ENCODE measurements at places on chromosomes 7 and 10.

GRCh38 chr7:109049366-109049765 lies 479.7 kb downstream of the DNAJB9 start:
- DNase-seq = no peak

- DNase-seq = no peak
These were observed 252.0 kb downstream of the TCF7L2 start for GRCh38 chr10:113202011-113202410.

- no peak for DNase-seq
These were observed 24.8 kb downstream of the ARHGAP19 start for GRCh38 chr10:97267671-97268070.

- DNase-seq = no peak
These were observed 114.5 kb upstream of the CAV2 start for GRCh38 chr7:116384936-116385635.

DNA sequence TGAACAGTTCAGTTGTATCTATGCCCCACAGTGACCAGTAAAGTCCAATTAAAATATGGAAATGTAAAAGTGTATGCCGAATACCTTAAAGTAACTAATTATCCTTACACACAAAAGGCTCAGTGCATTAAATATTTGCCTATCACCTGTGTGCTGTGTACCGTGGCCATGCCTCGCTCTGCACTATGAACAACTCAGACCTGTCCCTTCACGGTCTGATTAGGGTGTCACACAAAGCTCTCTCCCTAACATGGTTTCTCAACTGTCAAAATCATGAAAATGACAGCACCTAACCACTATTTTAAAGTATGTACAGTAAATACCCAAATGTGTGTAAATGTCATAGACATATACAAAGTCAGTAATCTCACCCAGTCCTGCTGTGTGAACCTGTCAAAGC lies 43.1 kb downstream of the STK17A start:
- no peak for DNase-seq

- DNase-seq = no peak
These were observed 19.9 kb downstream of the ZNRF2 start for GRCh38 chr7:30304177-30304884.

DNA sequence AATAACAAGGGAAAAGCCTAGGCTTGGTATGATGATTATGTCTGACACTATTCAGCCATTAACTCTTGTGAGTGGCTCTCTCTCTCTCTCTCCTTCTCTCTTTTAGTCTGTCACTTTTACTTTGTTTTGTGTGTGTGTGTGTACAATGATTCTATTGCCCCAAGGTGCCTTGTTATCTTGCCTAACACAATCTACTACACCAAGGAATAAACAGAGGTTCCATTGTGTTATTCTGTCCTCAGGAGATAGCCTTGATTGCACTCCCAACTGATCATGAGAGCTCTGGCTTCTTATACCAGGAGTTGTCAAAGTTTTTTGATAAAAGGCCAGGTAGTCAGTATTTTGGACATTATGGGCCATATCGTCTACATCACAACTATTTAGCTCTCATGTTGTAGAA lies 123.4 kb upstream of the CALCR start:
- no peak for DNase-seq

- DNase-seq = no peak
These were observed 119.4 kb downstream of the LRRC18 start for GRCh38 chr10:48820231-48820630.
